Activated effector memory CD4-positive, alpha-beta T cell treated with anti-CD3 and anti-CD28 coated beads, Interleukin-2, amount 50 U/mL, for 16 hours (primary cell): ENCODE measurements at places on chromosomes 16 and 17.
A peak's percentile ranks its signal among the peaks of the same experiment; 100 is the strongest.

DNA sequence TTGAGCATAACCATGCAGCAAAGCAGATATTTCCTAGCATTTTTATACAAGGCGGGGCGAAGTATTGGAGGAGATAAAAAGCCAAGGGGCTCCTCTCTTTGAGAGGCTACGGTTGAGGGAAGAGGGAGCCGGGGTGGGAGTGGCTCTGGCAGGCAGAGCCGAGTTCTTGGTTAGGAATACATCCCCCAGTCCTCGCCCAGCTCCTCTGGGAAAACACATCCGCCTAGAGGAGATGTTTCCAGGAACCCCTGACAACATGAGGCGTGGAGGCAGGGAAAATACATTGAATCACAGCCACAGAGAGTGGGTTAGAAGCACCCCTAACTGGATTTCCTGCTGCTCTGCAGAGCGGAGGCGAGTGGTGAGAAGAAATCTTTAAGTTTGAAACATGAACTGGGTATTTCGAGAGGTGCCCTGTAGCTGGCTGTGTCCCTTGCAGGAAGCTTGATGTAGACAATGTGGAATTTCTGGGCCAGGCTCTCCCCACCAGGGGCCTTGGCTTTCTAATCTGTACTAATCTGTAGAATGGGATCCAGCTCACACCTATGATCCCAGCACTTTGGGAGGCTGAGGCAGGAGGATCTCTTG, 27.3 kb downstream of the TTYH2 start:
- DNase-seq = no peak

GRCh38 chr17:17341452-17341851, 38.3 kb downstream of the NT5M start:
- DNase-seq = no peak

DNA sequence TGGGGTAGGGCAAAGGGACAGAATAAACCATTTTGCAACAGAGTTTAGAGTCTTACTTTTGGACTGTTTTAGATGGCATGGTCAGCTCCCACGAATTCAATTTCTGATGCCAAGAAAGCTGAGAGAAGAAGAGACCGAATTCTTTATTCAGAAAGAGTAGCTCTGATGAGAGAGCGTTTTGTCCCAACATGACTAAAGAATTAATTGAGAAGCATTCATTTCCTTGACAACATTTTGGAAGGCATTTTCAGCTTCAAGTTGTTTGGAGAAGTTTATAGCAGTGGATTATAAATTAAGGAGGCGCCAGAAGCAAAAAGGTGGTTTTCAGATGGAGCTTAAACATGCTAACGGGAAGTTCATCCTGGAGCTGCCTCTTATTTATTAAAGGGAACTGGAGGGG, 12.2 kb downstream of the GAN start:
- DNase-seq = no peak

- DNase-seq = no peak
Measured at GRCh38 chr16:924063-924462, 46.7 kb downstream of the LMF1 start.

DNA sequence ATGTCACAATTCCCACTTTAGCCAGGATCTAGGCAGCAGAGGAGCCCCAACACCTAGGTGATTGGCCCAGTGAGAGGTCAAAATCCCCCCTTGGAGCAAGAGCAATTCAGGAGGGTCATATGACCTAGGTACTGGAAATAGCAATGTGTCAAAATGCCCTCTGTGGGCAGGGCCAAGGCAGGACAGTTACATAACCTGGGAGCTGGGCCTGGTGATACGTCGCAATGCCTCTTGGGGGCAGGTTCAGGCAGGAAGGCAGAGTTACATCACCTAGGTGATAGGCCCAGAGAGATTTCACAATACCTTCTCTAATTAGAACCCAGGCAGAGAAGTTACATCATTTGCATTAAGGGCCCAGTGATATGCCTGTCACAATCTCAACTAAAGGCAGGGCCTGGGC, 1906.3 kb downstream of the TP53TG3F start:
- DNase-seq = no peak

DNA sequence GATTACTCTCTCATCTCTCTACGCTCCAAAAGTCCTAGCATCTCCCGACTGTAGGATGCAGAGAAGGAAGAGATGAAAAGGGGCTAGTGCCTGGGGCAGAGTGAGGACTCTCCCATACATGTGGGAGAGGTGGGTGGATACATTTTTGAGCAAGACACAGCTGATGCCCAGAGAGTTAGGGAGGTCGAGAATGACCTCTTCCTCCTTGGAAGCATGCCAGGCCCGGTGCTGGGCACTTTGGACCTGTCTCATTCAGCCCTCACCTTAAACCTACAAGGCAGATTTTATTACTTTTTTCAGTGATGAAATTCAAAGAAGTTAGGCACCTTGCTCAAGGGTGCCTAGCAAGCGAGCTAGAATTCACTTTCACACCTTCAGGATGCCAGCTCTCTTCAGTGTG, 38.2 kb downstream of the WSCD1 start:
- DNase-seq = no peak

GRCh38 chr17:50871364-50871763, 5.2 kb upstream of the TOB1 start:
- DNase-seq = peak; percentile 70

DNA sequence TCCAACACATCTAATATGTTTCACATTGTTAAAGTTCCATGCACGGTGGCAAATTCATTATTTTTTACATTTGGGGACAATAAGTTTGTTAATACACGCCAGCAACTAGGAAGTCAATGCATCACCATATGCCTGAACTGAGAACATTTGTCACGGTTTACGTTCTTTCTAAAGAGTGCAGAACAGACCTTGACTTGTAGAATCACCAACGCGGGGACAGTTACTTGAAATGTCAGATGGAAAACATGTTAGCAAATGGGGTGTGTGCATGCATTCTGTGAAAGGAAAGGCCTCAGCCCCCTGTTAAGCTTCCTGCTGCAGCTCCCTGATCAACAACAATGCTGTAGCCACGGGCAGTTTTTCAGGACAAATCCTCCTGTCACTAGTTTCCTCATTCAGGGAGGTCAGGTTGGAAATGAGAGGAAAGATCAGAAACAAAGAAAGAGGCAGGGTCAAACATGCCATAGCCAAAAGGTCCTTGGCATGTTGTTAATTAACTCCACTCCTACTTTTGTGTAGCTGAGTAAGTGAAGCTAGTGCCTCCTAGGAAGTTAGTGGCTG, 18.4 kb downstream of the SMIM36 start:
- DNase-seq = no peak

DNA sequence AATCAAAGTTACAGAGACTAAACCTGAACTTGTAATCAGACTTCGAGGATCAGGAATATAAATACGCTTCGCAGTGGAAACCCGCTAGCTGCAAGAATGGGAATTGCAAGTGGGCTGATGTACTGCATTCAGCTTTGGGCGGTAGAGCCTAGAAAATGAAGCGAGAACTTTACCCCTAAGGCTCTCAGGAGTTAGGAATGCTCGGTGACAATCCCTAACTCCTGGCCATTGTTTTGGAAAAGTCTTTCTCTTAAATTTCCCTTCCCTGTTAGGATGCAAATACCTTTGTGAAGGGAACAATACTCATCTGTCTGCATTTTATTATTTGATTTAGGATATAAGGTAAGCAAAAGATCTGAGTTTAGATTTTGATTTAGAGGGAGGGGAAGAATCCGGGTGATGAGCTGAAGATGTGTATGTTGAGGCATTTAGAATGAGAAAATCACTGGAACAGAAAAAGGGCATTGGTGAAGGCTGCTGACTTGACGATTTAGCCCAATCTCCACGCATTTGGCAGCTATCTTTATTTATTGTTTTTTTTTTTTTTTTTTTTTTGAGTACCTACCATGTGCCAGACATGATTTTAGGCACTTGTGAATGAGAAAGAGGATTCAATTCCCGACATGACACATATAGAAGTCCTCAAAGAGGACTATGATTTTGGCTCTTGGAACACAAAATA, 2.2 kb upstream of the TOX3 start:
- DNase-seq = no peak

DNA sequence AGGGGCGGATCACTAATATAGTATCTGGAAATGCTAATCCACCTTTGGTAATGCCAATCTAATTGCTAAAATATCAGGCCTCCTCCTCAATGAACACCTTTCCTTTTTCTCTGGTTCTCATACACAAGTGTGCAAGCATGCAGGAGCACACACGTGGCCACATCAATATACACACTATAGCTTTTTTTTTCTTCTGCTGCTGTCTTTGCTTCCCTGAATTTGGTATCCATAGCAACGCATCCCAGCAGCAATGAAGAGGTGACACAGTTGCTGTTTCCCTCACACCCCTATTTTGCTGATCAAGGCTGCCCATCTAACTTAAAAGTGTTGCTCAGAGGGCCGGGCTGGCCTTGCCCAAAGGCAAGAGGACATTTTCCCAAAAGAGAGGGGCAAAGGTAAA, 15.4 kb downstream of the NOG start:
- no peak for DNase-seq

DNA sequence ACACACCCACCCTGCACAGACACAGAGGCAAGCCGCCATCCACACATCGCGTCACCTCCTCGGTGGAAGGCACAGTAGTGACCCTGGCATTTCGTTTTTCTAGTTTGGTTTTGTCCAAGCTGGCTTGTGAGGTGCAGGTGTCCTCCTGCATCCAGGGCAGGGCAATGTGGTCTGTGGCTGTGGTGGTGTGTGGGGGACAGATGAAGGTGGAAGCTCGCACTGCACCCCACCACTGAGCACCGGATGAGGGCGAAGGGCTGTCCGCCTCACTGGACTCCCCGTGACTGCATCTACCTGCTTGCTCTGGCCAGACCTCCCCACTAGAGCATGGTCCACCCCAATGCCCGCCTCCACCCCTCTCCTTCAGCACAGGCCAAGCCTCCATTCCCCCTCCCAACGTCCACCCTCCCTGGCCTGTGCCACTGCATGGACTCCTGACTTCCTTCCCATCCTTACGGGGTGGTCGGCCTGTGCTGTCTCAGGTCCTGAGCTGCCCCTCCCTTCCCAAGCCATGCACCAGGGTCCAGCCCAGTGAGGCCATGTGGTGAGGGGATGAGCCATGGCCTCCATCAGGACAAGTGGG, 78.8 kb upstream of the CBX4 start:
- no peak for DNase-seq

DNA sequence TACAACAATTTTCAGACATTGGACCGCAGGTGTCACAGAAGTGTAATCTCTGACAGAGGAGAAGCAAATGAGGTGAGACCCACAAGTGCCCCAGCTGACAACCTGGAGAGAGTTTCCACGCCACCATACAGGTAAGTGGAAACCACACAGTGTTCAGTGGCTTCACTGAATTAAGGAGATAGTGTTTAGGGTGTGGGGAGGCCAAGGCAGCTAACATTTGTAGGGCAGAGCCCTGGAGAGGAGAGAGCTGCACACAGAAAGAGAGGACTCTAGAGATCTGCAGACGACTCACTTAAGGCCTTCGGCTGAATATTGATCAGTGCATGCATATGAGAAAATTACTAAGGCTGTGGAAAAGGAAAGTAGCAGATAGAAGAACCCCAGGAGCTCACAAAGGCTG, 228.9 kb upstream of the TNRC6C start:
- peak; percentile 9 for DNase-seq
